ENCODE measurements at places on chromosomes 5 and 9.

DNA sequence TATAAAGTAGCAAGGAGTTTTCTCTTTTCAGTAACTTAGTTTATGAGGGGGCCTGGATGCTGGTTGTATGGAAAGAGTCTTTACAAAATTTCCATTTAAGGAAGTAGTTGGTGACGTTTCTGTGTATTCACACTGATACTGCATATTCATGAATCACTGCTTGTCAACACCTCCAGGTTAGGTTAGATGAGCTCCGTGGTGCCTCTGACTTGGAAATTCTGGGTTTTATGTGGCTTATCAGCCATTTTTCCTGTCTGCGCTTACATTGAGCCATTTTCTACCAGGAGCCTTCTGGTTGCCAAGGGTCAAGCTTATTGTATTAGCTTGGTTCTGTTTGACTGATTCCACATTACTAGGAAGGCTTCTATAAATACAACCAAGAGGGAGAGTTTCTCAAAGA, 128.3 kb downstream of the SLC28A3 start:
- no peak for DNase-seq

- DNase-seq: no peak
Observed at GRCh38 chr9:99748676-99749075, 73.0 kb upstream of the NR4A3 start.

DNA sequence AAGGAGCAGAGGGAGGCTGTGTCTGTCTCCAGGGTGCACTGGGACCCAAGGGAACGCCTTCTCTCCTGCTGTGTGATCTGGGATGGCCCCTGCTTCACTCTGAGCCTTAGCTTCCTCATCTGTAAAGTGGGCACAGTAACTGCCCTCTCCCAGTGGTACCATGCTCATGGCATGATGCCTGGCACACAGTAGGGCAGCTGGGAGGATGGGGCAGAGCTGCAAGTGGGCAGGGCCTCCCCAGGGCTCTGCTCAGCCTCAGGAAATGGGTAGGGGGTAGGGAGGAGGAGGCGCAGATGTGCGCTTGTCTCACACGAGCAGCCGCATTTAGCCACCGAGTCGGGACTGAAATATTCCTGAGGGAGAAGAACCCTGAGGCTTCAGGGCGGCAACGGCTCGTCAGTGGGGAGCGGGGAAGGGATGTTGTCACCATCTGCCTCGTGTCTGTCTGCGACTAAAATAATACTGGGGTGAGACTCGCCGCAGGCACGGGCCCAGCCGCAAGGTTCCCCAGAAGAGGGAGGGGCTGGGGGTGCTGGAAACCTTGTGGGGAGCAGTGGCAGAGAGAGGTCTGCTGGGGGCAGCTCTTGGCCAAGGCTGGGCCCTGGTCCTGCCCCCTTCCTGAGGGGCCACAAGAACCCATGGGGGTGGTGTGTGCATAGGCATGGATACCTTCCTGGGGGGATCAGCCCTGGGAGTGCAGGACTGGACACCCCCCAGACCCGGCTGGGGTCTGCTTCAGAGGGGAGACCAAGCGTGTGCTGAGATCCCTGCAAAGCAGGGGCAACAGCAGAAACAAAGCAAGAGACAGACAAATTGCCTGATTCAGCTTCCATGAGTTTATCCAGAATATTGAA, 55.2 kb upstream of the PSD2 start:
- DNase-seq: no peak

- DNase-seq: no peak
Observed at GRCh38 chr5:321230-321725, at the start of gene AHRR. Gene AHRR (plus strand): TSS chr5:321714. CDS start chr5:343903, 22,189 bp downstream.

DNA sequence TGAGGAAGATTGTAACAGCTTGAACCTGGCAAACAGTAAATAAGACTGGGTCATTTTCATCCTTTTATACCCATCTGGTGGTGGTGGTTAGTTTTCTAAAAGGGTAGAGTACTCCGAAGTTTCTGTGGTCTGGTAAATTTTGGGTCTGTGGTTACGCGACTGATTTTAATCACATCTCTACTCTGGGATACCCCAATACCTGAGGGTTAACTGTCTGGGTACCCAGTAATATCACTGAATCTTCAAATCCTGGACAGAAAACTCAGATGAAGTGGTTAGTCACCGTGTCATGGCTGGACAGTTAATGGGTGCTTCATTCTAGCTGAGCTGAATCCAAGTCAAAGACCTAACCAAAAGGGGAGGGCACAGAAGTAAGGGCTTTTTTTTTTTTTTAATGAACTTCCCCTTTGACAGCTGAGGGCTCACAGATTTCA, 474.2 kb downstream of the GADD45G start:
- DNase-seq: no peak

DNA sequence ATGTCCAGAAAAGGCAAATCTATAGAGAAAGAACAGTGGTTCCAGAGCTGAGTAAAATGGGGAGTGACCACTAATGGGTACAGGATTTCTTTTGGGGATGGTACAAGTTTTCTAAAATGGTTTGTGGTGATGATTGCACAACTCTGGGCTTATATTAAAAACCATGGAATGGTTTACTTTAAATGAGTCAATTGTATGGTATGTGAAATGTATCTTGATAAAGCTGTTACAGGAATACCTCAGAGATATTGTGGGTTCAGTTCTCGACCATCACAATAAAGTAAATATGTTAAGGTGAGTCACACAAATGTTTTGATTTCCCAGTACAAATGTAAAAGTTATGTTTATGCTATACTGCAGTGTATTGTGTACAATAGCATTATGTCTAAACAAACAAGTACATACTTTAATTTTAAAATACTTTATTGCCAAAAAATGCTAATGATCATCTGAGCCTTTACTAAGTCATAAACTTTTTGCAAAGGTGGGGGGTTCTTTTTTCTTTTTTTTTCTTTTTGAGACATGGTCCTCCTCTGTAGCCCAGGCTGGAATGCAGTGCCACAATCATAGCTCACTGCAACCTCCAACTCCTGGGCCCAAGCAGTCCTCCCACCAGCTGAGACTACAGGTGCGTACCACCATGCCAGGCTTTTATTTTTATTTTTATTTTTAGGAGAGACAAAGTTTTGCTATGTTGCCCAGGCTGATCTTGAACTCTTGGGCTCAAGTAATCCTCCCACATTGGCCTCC, 65.9 kb downstream of the SHOC1 start:
- DNase-seq: peak; percentile 88

DNA sequence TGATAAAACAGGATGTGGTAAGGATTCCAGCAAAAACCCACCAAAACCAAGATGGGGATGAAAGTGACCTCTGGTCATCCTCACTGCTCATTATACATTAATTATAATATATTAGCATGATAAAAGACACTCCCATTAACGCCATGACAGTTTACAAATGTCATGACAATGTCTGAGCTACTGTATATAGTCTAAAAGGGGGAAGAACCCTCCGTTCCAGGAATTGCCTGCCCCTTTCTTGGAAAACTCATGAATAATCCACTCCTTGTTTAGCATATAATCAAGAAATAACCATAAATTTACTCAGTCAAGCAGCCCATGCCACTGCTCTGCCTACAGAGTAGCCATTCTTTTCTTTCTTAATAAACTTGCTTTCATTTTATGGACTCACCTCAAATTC, 96.4 kb upstream of the VLDLR start:
- DNase-seq: no peak

DNA sequence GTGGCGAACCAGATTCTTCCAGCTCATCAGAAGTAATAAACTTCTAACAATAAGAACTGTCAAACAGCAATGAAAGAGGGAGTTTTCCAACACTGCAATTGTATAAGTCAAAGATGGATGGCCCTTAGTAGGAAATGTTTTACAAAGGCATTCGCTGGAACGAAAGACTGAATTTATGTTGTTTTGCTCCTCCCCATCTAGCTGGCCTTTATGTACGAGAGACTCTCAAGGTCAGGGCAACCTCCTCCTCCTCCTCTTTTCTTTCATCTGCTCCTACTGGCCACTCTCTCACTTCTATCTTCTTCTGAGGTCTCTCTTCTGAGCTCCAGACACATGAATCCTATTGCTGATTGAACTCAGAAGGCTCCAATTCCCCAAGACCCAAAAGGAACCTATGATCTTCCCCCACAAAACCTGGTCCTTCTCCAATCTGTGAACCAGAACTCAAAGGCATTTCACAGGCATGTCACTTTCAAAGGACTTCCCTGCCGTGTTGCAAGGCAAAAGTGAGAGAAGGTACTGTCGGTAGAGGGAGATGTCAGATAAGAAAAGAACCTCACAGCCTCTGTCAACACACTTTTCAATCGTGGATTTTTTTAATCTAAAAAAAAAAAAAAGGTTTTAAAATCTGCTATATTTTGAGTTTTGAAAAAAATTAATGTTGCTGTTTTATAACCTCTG, 28.5 kb upstream of the PUM3 start:
- no peak for DNase-seq

DNA sequence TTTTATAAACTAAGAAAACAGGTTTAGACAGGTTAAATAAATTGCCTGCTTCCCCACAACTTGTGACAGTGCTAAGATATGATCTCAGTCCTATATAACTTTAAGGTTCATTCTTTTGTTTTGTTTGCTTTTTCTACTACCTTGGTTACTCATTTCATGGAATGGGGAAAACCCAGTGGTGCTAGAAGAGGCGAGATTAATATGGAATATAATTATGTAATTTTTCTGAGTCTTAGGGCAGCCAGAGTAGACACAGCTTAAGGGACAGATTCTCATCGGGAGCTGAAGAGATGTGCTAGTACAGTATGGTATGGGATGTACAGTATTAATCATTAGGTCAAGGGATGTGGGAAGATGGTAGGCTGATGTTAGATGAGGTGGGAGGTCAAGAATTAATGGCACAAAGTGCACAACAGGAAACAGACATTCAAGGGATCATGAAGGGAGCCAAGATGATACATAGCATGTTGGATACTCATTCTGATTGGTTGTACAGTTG, 6.2 kb downstream of the TRIM32 start:
- peak; percentile 36 for DNase-seq

GRCh38 chr5:54944364-54944763, 41.0 kb downstream of the ESM1 start:
- peak; percentile 10 for DNase-seq

- DNase-seq: no peak
Observed at GRCh38 chr5:119074419-119074818, 3.5 kb downstream of the DMXL1 start.

GRCh38 chr9:133862585-133863256, 124.6 kb upstream of the SARDH start:
- DNase-seq: no peak

GRCh38 chr9:103867886-103868285, 226.2 kb upstream of the SMC2 start:
- no peak for DNase-seq

- DNase-seq: no peak
Observed at GRCh38 chr9:69532396-69532795, 139.8 kb downstream of the APBA1 start.

- DNase-seq: no peak
Observed at GRCh38 chr9:76629205-76629990, 134.8 kb upstream of the PCA3 start.

DNA sequence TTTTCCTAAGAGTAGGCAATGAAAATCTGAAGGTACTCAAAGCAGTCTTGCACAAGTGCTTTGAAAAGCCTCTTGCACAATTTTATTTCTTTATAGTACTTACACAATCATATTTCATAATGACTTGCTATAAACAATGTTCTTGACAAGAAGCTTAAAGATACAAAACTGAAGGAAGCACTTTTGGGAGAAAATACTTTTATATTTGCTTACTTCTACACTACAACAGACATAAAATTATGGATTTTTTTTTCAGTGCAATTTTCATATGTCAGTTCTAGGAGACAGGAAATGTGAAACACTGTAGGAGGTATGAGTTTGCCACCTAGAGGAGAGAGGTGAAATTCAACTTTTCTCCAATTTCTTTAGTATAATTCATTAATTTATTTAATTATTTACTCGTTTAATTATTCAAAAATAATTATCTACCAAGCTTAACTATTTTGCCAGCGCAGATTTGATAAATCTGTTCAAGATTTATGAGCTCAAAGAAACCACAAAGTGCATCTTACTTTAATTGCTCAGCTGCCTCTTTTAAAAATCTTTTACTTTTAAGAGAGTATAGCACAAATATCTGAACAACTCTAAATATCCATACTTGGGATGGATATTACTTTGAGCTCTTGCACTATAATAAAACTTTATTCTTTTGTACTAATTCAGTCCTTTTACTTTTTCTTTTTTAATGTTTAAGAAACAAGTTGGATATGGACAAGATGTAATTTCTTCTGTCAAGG, 29.0 kb upstream of the CDKN2B start:
- no peak for DNase-seq

DNA sequence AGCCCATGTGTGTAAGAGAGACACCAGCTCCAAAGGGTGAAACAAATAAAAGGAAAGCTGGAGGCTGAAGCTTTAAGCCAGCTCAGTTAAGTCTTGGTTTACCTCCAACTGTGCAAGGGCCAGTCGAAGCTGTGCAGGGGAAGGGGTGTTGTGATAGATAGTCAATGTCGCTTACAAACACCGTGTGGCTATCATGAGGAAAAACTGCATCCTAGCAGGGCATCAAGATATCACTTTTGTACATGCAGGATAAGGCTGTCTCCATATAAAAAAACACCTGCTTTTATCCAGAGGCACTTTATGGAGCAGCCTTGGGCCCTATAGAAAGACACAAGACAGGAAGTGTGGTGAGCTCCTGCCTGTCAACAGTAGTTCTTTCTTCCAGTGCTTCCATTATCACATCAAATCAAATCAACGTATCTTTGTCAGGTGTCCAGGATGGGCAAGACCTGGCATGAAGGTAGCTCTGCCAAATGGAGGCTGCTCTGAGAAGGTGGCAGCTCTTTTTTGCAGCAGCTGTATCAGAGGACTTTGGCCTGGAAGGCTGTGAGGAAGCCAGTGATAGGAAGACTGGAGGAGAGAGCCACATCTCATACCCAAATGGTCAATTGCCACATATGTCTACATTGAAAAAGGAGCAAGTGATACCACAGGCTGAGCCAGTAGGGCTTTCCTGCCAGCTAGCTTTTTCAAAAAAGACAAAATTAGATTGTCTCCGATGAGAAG, 29.3 kb upstream of the SELENOP start:
- no peak for DNase-seq

- no peak for DNase-seq
Observed at GRCh38 chr5:146079695-146080373, 25.5 kb downstream of the PLAC8L1 start.

DNA sequence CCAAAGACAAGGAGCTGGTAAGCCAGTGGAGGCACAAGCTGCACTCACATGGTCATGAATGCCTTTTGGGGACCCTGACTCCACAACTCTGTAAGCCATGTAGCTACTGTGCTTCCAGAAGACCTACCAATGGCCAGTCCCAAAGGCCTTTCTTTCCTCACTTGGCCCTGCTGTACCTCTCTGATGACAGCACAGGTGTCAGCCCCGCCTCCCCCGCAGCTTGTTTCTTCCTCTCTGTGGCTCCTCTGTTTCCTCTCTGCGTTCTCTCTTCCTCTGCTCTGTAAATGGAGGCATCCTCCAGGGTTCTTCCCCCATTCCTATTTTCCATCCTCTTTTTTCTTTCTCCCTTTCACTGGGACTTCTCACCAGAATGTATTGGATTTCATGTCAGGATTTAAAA, 26.7 kb downstream of the SH3TC2 start:
- DNase-seq: no peak

- DNase-seq: no peak
Observed at GRCh38 chr9:125119643-125120286, 23.6 kb downstream of the SCAI start.

GRCh38 chr9:69223605-69224004, 49.5 kb downstream of the TJP2 start:
- DNase-seq: peak; percentile 52

Measured in non-pigmented ciliary epithelial cell (primary cell).